ENCODE measurements at places on chromosomes 1 and 21.
A peak's percentile ranks its signal among the peaks of the same experiment; 100 is the strongest.

DNA sequence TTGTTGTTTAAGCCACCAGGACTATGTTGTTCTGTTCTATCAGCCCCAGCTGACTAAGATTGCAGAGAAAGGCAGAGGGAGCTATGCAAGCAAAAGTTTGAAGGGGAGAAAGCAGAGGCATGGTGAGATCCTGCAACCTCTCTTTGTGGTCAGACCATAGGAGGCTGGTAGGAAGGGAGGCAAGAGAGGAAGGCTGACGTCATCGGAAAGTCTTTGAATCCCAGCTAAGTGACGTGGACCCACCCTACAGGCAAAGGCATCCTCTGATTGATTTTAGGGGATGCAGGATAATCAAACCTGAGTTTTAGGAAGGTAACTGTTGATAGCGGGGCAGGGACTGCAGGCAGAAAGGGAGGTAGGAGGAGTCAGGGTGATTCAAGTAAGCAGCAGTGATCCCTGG lies 23.3 kb upstream of the TNNI1 start:
- no peak for DNase-seq

- no peak for DNase-seq
These were observed 472.3 kb upstream of the VAMP3 start for GRCh38 chr1:7298749-7299151.

DNA sequence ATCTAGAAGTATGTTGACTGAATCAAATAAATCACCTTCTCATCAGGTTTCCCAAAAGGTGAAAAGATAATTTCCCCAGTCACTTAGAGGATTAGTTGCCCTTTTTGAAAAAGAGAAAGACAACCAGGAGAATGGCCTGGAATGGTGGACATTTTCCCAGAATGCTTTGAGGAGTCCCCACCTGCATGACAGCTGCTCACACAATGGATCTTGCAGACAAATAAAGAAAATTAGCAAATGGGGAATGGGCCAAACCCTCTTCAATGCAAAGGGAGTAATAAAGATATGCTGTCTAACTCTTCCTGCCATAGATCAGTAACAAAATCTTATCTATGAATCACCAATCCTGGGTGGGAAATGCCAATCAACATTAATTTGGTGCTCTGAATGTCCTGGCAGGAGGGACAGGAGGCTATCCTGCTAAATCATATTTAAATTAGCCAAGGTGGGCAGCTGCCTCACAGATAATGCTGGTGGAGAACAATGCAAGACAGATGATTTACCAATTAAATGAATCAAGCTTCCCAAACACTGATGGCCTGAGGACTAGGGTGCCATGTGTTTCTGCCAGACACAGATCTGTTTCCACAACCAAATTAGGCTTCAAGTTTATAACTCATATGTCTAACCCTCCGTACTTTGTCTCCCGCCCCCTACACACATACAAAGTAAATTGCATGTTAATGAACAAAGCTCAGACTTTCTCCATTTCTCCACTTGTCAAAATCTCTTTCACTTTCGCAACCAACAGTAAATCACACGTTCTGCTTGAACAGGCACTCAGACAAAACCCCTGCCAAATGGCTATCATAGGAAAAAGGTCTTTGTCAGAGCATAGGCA lies 488.0 kb upstream of the PLXNA2 start:
- no peak for DNase-seq

GRCh38 chr1:176604461-176604860 lies 141.5 kb downstream of the PAPPA2 start:
- DNase-seq, result peak; percentile 1

DNA sequence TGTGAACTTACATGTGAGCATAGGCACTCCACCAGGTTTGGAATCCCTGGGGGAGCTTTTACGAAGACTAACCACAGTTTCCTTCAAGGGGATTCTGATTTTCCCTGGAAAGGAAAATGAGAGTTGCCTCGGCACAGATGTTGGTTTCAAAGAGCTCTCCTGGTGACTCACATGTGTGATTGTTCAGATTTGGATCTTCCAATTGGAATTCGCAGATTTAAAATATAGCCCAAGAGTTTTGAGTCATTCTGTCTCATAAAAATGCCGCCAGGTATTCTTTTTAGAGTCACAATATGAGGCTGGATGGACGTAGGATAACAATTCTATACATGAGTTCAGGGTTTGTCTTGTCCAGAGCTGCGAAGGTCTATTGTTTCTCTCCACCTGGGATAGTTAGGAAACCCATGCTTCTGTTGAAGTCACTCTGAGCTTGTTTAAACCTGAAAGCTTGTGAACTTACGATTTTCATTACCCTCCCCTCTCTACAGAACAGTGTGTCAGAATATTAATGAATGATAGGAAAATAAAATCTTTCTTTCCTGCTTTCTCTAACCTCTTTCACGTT lies 64.9 kb downstream of the TGFB2 start:
- DNase-seq, result no peak

DNA sequence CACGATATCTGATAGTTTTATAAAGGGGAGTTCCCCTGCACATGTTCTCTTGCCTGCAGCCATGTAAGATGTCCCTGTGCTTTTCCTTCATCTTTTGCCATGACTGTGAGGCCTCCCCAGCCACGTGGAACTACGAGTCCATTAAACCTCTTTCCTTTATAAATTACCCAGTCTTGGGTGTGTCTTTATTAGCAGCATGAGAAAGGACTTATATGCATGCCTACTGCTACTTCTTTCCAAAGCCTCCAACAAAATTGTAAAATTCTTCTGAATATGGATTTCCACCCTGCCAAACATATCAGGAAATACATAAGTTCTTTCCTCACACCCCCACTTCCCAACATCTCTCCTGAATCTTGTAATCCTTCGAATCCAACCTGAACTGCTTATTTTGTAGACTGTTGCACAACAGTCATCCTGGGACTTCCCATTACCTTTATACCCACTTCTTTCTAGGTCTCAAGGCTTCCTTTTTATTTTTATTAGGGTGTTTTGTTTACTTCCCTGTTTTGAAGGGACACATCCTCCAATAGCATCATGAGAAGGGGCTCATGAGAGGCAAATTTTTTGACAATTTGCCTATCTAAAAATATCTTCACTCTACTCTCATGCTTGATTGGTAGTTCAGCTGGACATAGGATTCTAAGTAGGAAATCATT lies 67.5 kb upstream of the MUTYH start:
- DNase-seq, result no peak

DNA sequence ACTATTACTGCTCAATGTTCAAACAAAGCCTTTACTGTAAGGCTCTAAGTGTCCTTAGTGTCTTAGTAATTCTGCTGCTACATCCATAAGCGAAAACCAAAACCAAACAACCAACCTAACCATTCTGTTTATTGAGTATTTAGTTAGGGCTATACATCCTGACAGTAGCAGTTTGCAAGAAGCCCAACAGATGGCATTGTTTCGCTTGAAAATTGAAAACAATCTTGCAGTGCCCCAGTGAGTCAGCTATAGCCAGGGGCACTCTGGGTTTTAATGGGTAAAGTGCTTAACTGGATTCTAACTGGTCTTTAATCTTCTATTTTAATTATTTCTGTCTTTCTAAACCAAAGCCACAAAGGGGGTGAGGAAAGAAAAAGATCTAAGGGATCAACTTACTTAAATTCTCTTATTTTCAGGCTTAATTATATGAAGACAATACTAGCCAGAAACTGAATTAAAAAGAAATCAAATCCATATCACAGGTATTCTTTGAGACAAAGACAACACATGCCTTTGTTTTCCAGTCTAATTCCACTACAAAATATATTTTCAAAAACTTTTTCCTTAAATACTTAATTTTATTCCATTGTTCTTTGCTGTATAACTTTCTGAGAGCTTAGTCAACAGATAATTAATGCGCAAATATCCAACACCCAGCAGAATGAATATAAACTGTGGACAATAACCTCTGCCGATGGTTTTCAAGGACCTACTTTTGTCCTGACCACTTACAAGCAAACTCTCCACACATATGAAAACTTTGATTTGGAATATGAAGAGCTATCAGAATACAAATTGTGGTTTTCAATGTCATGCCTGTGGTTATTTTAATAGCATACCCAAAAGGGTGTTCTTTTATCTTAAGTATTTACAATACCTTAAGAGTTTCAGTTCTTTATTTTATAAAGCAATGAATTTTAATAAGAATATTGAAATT lies 15.2 kb downstream of the POGZ start:
- peak; percentile 85 for DNase-seq

DNA sequence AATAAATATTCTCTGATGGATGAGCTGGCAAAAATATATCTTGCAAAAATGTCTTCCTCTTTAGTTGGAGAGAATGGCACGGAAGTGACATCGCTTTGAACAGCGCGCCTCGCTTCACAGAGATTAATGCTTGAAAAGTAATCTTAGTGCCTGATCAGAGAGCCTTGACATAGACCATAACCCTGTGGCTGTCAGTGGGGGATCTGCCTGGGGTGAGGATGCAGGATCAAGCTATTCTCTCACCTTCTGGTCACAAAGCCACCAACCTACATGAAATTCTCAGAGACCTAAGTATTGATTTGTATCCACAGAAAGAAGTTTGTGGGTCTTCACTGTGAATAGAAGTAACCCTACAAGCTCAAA lies 492.6 kb downstream of the LMO4 start:
- DNase-seq, result no peak

DNA sequence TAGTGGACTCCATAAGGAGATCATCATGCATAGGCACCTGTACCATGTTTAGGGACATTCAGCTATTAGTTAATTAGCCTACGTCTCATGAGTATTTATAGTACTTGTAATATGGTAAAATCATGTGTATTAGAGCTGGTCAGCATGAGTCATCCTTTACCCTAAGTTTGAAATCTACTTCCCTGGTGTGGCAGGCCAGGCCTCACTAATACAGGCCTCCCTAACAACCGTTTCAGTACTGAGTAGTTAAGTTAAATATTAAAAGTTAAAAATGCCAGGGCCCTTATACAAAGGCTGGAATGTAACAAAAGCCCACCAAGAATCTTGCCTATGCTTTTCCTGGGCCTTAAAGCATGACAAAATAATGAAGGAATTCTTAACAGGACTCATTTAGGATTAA lies 356.3 kb upstream of the DPYD start:
- DNase-seq, result peak; percentile 30

DNA sequence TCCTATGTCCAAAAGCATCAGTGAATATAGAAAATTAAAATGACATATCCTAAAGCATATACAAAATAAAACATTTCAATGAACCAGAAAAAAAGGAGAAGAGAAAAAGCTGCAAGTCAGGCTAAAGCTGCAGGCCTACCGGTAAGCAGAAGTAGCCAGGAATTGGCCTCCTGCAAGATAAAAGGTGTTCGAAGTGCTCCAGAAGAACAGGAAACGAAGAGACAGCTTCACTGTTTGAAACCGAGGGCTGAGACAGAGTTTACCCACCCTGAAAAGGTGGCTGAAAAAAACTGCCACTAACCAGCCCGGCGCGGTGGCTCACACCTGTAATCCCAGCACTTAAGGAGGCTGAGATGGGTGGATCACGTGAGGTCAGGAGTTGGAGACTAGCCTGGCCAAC lies 37.4 kb downstream of the NSL1 start:
- DNase-seq, result no peak

DNA sequence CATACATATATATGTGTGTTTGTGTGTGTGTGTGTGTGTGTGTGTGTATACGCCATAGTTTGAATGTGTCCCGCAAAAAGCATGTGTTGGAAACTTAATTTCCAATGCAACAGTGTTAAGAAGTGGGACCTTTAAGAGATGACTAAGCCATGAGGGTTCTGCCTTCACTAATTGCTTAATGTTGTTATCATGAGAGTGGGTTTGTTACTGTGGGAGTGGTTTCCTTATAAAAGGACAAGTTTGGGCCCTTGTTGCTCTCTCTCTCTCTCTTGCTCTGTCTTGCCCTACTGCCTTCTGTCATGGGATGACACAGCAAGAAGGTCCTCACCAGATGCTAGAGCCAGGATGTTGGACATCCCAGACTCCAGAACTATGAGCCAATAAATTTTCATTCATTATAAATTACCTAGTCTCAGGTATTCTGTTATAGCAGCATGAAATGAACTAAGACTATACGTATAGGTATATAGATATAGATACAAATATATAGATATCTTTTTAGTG lies 103.8 kb upstream of the ZC3H11B start:
- DNase-seq, result no peak

DNA sequence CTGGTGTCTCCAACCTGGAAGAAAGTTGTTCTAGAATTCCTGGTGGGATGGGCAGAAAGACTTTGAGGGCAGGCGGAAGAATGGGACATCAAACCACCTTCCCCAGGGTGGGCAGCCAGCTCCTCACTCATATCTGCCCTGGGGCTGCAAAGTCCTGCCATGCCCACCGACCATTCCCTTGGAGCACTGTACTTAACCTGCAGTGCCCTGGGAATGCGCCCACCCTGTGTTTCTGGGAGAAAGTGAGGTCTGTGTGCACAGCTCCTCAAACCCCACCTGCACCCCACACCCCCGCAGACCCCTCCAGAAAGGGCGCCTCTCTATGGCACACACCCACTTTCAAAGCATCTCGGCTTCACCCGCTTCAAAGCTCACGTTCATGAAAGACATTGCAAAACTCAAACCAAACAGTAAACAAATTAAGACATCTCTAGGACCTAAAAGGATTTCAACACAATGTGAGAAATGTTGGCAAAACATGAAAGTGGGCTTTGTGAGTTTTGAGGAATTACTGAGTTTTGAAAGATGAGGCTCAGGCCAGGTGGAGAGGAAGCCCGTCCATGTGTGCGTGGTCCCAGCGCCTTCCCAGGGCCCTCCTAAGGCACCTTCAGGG lies 25.1 kb downstream of the KRTAP10-1 start:
- DNase-seq, result no peak

DNA sequence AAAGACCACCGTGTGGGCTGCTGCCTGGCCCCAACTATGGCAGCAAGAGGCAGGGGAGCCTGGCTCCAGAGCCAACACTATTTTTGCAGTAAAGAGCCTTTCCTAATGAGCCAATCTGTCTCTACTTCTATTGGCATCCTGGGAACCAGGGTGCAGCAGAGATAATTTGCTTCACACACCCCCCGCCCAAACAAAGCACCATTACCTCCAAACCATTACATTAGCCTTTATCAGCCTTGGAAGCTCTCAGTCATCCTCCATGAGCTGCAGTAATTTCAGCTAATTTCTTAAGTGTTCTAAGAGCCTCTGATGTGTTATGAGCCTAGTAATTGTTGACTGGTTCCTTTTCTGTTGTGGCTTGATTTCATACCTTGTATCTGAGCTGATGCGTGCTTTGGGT lies 21.6 kb downstream of the ARMH1 start:
- no peak for DNase-seq

DNA sequence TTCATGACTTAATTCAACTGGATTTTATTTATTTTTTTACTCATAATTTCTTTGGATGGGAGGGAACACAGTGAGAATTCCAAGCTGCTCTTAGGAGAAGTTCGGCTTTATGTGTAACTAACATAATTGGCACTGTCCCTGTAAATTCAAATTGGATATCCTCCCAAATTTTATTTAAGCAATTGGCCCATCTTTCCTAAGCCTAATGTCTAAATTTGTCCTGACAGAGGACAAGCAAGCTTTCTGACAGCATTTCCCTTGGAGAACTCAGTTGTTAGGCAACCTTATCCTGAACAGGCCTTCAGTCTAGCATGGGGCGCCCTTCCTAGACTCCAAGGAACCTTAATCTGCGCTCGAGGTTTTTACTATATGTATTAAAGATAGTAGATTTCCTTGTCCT lies 550.3 kb downstream of the NUF2 start:
- DNase-seq, result no peak

GRCh38 chr1:176479971-176480370 lies 17.0 kb downstream of the PAPPA2 start:
- no peak for DNase-seq

- DNase-seq, result no peak
These were observed 2.4 kb upstream of the SIM2 start for GRCh38 chr21:36696390-36697059.

- DNase-seq, result no peak
These were observed 24.7 kb downstream of the CASZ1 start for GRCh38 chr1:10771789-10772188.

GRCh38 chr1:26327956-26328362 lies 10.2 kb downstream of the CD52 start:
- DNase-seq, result peak; percentile 35
